ENCODE measurements at places on chromosomes 11 and 22. TPM values are rescaled to one million over a fixed set of nuclear protein-coding genes. Genes with fewer than 3 reads are reported as not detected.

BATF2 gene
- total RNA-seq = 0.34 TPM

TRPT1 gene
- total RNA-seq = 12.4 TPM

SMIM35 gene
- not detected for total RNA-seq

FAM227A gene
- 1.4 TPM for total RNA-seq

PARVA gene
- 21.5 TPM for total RNA-seq

ZNF215 gene
- 5.8 TPM for total RNA-seq

GGTLC2 gene
- total RNA-seq = not detected

OR51B5 gene
- not detected for total RNA-seq

FGF3 gene
- not detected for total RNA-seq

APOA1 gene
- total RNA-seq = not detected

OR5L2 gene
- not detected for total RNA-seq

PTGDR2 gene
- 0.07 TPM for total RNA-seq

MS4A14 gene
- total RNA-seq = not detected

CHRDL2 gene
- not detected for total RNA-seq

MMP13 gene
- total RNA-seq = 0.07 TPM

VPS37C gene
- 13.2 TPM for total RNA-seq

ROBO4 gene
- not detected for total RNA-seq

PLAAT4 gene
- total RNA-seq = 8.6 TPM

GLB1L3 gene
- total RNA-seq = 1.3 TPM

RFPL1 gene
- total RNA-seq = not detected

TEX12 gene
- total RNA-seq = 0.50 TPM

C1QTNF4 gene
- total RNA-seq = not detected

PPP2R1B gene
- 28.4 TPM for total RNA-seq

LRRC74B gene
- total RNA-seq = not detected

PIWIL4 gene
- total RNA-seq = 1.00 TPM

KCTD14 gene
- 2.4 TPM for total RNA-seq

RAC2 gene
- 6.5 TPM for total RNA-seq

All from nasal cavity respiratory epithelium epithelial cell of viscerocranial mucosa (primary cell).